ENCODE measurements at places on chromosomes 5 and 9.
A peak's percentile ranks its signal among the peaks of the same experiment; 100 is the strongest.

- no peak for DNase-seq
These were observed 124.7 kb downstream of the GALNT10 start for GRCh38 chr5:154315196-154315595.

GRCh38 chr5:93874080-93874479 lies 132.7 kb upstream of the POU5F2 start:
- DNase-seq: no peak

DNA sequence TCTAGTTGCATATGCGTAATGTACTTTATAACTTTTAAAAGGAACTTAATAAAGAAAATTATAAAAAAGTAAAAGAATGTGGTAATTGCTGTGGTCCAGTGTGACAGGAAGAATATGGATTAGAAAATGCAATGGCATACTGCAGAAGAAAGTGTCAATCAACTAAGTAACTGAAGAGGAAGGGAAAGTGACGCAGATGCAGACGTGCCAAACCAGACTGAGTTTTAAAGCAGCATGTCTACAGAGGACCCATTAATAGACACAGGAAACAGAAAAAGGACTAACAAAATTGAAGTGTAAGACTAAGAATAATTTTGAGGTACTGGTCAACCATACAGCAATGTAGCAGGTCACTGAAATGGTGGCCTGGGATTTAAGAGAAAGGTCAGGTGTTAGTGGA lies 73.3 kb downstream of the DPYSL3 start:
- no peak for DNase-seq

GRCh38 chr9:15372455-15372854 lies 50.2 kb upstream of the SNAPC3 start:
- no peak for DNase-seq

- no peak for DNase-seq
These were observed 24.9 kb downstream of the TICAM2 start for GRCh38 chr5:115577329-115577728.

- DNase-seq: peak; percentile 68
These were observed 125.3 kb downstream of the ROR2 start for GRCh38 chr9:91824601-91825305.

DNA sequence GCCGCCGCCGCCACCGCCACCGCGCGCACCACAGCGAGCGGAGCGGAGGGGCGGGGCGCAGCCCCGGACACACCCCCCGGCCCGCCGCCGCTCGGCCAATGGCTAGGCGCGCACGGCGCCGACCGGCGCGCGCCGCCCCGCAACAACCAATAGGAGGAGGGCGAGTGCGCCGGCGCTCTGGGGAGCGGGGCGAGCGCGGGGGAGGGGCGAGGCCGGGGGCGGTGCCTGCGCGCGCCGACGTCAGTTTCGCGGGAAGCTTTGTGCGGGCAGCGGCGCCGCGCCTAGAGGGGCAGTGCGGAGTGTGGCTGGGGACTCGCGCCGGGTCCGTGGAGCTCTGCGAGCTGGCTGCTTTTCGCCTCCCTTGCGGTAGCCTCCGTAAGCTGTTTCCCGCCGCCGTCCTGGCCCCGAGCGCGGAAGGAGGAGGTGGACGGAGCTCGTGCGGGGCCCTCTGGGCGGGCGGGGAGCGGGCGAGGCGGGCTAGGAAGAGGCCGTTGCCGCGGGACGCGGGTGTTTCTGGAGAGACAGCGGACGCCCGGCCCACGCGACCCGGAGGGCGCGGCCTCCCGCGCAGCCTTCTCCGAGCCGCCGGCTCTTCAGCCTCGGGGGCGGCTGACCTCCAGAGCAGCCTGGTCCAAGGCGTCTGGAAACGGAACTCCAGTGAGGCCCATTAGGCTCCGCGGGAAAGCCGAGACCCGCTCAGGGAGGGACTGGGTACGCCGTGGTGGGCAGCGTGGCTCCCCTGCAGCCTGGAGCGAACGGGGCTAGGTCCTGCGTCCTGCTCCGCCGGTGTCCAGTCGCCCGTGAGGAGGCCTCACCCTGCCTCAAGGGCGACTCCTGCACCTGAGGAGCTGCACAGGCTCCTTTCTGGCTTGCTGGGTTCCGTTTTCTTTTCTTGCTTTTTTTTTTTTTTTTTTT lies at the start of gene ZMYND19:
Gene ZMYND19, minus strand, starts transcription at position 44 of the 915 bp plus-strand sequence. CDS start 249 bp downstream, outside the sequence.
- peak; percentile 97 for DNase-seq

- DNase-seq: peak; percentile 53
These were observed 2.7 kb downstream of the SHB start for GRCh38 chr9:38066197-38066913.

DNA sequence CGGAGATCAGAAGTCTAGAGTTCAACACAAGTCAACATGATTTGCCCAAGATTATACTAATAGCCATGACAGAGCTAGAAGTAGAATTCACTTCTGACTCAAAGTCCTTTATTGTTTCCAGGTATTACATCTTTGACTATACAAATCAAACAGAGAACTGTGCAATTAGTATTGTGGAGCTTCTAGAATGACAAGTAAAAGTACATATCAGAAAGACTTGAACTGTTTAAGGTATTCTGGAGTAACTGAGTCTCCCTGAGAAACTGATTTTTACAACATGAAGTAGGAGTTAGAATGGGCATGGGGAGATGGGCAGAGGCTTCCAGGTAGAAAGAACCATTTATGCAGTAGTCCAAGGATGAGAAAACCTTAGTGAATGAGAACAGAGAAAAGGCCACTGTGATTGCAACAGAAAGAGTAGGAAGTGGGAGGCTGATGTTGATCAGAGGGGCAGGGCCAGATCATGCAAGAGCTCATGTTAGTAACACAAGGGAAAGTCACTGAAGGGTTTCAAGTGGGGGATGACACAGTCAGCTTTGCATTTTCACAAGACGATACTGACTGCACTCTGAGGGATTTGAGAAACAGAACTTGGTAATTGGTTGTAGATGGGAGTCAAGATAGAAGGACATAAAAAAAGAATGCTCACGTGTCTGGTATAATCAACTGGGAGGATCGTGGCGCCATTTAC lies 280.7 kb downstream of the RFX3 start:
- DNase-seq: no peak

- DNase-seq: no peak
These were observed 114.0 kb downstream of the DNAH5 start for GRCh38 chr5:13830536-13830935.

GRCh38 chr9:114235033-114235661 lies 79.8 kb downstream of the COL27A1 start:
- no peak for DNase-seq

DNA sequence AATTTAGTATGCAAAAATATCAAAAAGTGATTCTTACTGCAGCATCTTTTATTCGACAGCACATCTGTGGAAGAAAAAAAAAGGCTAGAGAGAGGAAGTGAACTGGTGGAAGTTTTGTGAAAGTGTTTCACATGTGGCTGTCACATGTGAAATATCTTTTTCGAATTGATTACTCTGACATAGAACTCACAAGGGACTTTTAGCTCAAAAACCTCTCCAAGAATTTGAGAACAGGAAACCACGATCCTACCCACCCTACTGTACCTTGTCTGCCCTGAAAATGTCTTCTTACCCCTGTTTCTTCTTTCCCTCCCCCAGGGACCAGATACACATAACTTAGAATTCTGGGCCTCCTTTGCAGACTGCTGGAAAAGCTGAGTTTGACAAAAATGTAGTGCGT lies 106.5 kb upstream of the PRRC1 start:
- no peak for DNase-seq

DNA sequence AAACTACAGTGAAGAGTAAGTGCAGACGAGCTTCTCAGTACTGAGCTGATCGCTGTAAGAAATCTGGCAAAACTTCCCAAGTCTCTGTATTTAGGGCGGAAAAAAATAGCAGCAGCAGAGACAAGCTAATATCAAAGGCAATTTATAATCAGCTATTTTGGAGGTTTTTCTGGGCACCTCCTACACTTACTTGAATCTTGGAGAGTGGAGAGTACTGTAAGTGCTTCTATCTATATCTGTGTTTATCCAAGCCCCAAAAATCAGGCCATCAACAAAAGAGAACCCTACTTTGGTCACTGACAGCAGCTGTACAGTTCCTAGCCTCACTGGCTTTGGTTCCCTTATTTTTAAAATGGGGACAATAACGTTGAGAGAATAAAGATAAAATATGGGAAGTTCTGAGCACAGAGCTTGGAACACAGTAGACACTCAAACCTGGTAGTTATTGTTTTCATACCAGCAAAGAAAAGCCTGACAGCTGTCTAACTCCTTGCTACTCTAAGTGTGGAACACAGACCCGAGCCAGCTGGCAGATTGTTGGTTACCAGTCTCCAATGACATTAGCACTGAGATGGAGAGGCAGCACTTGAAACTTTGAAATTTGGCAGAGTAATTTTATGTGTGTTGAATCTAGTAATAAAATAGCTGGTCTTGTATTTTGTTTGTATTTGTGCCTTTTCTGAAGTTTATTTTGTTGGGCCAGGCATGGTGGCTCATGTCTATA lies 96.0 kb upstream of the SLC28A3 start:
- no peak for DNase-seq

- no peak for DNase-seq
These were observed 2.0 kb downstream of the MAML1 start for GRCh38 chr5:179734536-179735164.

DNA sequence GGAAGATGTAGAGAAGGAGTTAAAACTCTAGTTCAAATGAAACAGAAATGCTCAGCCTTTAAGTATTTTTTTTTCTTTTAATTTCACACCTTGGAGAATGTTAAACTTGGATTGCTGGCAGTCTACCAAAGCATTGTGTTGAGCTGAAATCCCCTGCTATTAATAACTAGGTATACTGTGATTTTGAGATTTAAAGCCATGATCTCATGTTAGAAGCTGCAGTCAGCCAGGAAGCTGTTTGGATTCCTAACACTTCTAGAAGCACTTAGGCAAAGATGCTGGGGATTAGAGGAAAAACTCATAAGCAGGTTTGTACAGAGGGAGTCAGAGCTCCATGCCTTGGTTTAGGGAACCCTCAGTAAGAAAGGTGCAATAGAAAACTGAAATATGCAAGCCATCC lies 141.4 kb downstream of the KIF4B start:
- DNase-seq: no peak

DNA sequence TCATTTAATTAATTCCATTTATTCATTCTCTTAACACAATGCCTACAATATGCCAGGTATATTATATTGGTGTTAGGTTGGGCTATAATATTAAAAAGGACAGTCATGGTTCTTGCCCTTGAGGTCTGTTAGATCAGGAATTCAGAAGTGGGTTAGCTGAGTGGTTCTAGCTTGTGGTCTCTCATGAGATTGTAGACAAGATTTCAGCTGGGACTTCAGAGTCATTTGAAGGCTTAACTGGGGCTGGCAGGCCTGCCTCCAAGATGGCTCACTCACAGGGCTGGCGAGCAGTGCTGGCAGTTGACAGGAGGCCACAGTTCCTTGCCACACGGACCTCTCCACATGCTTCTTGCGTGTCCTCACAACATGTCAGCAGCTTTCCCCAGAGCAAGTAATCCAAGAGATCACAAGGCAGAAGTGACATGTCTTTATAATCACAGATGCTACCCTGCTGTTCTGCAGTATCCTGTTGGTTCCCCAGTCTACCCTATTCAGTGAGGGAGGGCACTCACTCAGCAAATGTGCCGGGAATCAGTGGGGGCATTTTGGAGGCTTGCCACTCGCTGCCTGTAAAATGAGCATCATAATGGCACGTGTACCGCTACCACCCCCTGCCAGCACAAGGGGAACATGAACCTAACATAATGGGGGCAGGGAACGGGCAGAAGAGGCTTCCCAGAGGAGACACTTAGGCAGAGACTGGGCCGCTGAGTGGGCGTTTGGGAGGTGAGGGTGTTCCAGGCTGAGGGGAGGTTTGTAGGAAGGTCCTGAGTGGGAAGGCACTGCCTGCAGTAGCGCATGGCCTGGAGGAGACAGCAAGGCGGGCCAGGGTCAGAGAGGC lies 70.0 kb downstream of the EXOSC2 start:
- no peak for DNase-seq

DNA sequence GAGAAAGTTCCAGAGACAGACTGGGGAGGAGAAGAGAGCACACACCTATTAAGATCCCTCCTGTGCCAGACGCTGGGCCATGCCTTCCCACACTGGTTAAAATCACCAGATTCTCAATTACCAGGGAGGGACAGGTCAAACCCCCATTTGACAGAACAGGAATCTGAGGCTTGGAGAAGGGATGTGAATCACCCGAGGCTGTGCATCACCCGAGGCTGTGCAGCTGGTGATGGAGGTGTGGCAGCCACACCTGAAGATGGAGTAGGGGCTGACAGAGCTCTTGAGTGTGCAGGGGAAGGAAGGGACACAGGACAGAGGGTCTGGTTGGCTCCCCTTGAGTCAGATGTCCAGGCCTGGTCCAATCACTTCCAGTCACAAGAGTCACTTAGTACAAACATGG lies 70.6 kb downstream of the LMX1B start:
- no peak for DNase-seq

GRCh38 chr9:82895822-82896110 lies 167.2 kb downstream of the RASEF start:
- DNase-seq: no peak

DNA sequence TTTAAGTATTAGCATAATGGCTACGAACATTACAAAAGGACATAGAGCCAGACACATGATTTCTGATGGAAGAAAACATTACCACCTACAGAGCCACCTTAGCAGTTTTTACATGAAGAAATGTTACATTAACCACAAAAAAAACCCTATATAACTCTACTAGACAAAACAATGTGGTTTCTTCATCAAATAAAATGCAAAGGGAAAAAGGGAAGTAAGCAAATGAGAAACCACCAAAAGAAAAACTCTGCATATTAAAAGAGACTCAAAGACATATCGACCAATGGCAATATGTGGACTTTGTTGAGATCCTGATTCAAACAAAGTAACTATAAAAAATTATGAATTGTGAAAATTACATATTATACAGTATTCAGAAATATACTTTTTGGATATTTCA lies 132.7 kb downstream of the TSSK1B start:
- no peak for DNase-seq

DNA sequence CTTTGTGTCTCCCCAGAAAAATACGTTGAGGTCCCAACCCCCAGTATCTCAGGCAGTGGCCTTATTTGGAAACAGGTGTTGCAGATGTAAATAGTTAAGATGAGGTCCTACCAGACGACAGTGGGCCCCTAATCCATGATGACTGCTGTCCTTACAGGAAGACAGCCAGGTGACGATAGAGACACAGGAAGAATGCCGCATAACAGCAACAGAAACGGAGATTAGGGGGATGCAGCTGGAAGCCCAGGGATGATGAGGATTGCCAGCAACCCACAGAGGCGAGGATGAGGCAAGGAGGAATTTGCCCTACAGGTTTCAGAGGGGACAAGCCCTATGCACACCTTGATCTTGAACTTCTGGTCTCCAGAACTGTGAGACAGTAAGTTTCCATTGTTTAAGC lies 46.5 kb downstream of the ROPN1L start:
- DNase-seq: no peak

GRCh38 chr5:81397176-81397575 lies 3.2 kb upstream of the ACOT12 start:
- no peak for DNase-seq

GRCh38 chr5:137037848-137038247 lies 461.3 kb downstream of the SPOCK1 start:
- no peak for DNase-seq

DNA sequence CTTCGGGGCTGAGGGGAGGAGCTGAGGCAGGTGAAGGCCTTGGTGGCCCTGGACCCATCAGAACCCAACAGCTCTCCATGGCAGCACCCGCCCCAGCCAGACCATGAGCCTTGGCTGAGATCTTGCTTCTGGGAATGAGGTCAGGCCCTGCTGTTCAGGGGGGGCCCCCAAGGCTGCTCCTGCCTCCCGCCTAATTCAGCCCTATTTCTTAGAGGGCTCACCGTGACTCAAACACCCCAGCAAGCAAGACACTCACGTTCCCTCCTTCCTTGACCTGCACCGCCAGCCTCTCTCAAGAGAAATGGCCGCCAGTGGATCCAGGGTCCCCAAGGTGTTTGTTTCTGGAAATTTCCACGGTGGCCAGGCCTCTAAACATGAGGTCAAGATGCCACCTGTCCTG lies 61.4 kb upstream of the PPP1R26 start:
- no peak for DNase-seq
